ENCODE measurements at places on chromosomes 2 and 18. TPM values are rescaled to one million over a fixed set of nuclear protein-coding genes. Genes with fewer than 3 reads are reported as not detected.

The GRB14 gene
- total RNA-seq = not detected

The MCM6 gene
- total RNA-seq = 89.7 TPM

The UGT1A5 gene
- not detected for total RNA-seq

The ATIC gene
- total RNA-seq = 300 TPM

GRCh38 chr2:152622219-152622618 lies 95.0 kb downstream of the PRPF40A start:
- no peaks in the 10 kb centered on the region for H3K36me3 ChIP-seq
- no peaks in the 10 kb centered on the region for H3K4me1 ChIP-seq
- no peak overlapping the region for H3K27ac ChIP-seq
- H3K4me3 ChIP-seq = no peak overlapping the region
- H3K27me3 ChIP-seq = no peaks in the 10 kb centered on the region

- H3K4me1 ChIP-seq = no peaks in the 10 kb centered on the region
- no peak overlapping the region for H3K27ac ChIP-seq
- H3K27me3 ChIP-seq = no peaks in the 10 kb centered on the region
- DNase-seq = no peak
- no peaks in the 10 kb centered on the region for H3K36me3 ChIP-seq
Observed at GRCh38 chr2:238802957-238803356, 44.9 kb upstream of the TWIST2 start.

GRCh38 chr2:181846399-181847197 lies 44.9 kb upstream of the ITPRID2 start:
- H3K4me3 ChIP-seq = no peak overlapping the region
- no peaks in the 10 kb centered on the region for H3K36me3 ChIP-seq
- H3K4me1 ChIP-seq = no peaks in the 10 kb centered on the region
- no peak overlapping the region for H3K27ac ChIP-seq
- no peak for DNase-seq

Data from GM12878 (cell line).